ENCODE measurements at places on chromosomes 11 and 22.

DNA sequence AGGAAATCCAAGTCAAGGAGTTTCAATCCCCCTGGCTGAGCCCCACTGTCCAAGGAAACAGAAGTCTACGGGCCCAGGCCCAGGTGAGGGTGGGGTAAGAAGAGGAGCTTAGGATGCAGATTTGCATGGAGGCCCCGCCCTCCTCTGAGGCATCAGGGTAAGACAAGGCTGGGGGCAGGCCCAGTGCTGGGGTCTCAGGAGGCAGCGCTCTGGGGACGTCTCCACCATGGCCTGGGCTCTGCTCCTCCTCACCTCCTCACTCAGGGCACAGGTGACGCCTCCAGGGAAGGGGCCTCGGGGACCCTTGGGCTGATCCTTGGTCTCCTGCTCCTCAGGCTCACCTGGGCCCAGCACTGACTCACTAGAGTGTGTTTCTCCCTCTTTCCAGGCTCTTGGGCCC is 31.3 kb upstream of the IGLL5 start:
- no peak for DNase-seq

DNA sequence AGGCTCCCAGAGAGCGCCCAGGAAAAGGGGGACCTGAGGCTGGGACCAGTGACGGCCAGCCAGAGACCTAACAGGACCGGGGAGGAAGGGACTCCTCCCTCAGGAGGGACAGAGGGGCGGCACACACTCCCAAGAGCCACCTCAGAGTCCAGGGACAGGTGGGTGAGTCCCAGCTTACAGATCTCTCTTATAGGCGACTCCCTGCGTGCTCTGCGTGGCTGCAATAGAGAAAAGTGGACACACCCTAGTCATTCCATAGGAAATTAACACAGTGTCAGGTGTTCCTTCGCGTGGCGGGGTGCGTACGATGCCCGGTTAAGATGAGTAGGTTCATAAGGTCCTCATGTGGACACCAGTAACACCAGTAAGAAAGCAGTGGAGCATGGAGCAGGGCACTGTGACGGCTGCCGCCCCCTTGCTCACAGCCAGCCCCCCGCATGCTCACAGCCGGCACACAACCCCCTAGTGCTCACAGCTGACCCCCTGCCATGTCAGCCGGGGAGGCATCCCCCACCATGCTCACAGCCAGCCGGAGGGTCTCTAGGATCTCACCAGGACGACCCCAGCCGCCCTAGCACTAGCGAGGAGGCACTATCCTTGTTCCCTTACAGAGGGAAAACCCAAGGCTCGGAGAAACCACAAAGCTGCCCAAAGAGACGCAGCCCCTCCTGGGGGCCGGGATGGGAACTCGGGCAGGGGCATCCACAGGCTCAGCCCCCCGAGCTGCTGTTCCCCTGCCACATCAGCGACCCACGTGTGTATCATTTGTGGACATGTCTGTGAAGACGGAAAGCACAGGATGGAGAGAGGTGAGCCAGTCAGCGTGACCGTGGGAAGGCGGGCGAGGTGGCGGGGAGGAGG is 426.8 kb downstream of the TBC1D22A start:
- DNase-seq, result no peak

DNA sequence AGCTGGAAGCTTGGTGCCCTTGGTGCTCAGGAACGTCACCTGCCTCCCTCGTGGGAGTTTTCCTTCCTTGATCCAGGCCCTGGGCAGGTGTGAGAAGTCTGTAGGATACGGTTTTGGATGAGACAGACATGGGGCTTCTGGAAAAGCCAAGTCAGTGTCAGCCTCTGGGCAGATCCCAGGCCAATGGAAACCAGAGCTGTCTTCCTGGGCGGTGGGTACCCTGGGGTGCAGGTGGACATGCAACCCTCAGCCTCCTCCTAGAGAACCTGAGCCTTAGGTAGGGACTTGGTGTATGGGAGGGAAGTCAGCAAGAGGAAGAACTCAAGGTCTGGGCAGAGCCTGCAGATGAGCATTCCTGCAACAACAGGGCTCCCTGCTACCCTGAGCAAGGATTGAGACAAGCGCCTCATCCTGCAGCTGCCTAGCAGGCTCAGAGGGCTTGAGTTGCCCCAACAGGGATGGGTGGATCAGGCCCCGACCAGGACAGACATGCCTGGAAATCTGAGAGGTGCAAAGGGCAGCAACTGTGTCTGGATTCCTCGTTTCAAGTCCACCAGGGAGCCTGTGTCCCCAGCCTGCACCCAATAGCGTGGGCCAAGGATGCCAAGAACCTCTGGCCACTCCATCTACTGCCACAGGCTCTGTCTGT is 37.6 kb upstream of the SYT13 start:
- DNase-seq, result no peak

DNA sequence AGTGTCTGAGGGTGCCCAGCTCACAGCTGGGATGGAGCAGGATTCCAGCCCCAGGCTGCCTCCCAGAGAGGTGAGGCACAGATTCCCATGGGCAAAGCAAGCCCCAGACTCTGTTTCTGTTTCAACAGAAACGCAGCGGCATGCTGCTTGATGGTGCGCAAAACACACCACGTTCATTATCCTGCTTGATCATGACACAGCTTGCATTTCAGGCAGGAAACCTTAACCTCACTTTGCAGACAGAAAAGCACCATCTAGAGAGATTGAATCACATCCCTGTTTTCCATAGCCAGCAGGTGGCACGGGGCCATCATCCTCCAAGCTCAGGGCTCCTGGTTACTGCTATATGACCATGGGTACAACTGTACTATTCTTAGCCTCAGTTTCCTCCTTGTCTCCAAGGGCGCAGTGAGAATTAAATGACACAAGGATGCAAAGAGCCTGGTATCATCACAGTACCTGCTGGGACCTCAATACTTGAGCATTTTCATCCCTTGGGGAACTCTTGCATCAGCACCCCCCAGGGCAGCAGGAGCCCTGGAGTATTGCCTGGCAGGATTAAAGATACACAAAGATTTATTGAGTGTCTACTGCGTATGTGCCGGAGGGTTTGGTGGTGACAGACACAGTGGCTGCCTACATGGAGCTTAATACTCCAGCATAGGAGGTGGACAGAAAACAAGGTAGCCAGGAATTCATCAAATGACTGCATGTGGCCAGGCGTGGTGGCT is 110.0 kb downstream of the TP53I11 start:
- no peak for DNase-seq

DNA sequence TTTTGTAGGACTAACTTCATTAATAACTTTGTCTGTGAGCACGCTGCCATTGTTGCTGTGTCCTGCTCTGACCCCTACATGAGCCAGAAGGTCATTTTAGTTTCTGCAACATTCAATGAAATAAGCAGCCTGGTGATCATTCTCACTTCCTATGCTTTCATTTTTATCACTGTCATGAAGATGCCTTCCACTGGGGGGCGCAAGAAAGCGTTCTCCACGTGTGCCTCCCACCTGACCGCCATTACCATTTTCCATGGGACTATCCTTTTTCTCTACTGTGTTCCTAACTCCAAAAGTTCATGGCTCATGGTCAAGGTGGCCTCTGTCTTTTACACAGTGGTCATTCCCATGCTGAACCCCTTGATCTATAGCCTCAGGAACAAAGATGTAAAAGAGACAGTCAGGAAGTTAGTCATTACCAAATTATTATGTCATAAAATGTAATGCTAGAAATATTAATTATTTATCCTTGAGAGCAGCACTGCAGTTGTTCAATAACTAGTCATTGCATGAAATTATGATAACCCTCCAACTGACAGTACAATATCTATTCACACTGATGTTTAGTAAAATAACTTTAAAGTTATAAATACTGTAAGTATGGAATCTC is 46.4 kb upstream of the OR5D13 start:
- no peak for DNase-seq

All from activated naive CD8-positive, alpha-beta T cell treated with anti-CD3 and anti-CD28 coated beads, Interleukin-2, amount 50 U/mL, for 16 hours (primary cell).